ENCODE measurements at places on chromosomes 11 and 22. TPM values are rescaled to one million over a fixed set of nuclear protein-coding genes. Genes with fewer than 3 reads are reported as not detected.

The C11orf52 gene
- total RNA-seq = not detected

The L3MBTL2 gene
- 20.1 TPM for total RNA-seq

The SLC35E4 gene
- 7.5 TPM for total RNA-seq

The INS gene
- not detected for total RNA-seq

The ANKK1 gene
- total RNA-seq = not detected

The CCND1 gene
- 221 TPM for total RNA-seq

The KCNK4 gene
- 0.21 TPM for total RNA-seq

The PLXNB2 gene
- 62.3 TPM for total RNA-seq

The TSPAN18 gene
- 2.7 TPM for total RNA-seq

The CNTF gene
- 1.2 TPM for total RNA-seq

The NAV2 gene
- total RNA-seq = 27.5 TPM

The PNPLA5 gene
- total RNA-seq = not detected

The GRAMD4 gene
- 25.3 TPM for total RNA-seq

The PKNOX2 gene
- total RNA-seq = not detected

The KCTD14 gene
- 1.7 TPM for total RNA-seq

The FAT3 gene
- 0.27 TPM for total RNA-seq

The FGF4 gene
- not detected for total RNA-seq

The APOA5 gene
- total RNA-seq = not detected

The CD6 gene
- total RNA-seq = 0.15 TPM

The MYEOV gene
- total RNA-seq = 97.8 TPM

The DDTL gene
- 1.9 TPM for total RNA-seq

The PTGDR2 gene
- 0.09 TPM for total RNA-seq

The WT1 gene
- total RNA-seq = 5.5 TPM

The TRIM48 gene
- total RNA-seq = not detected

The HSPB2 gene
- not detected for total RNA-seq

The MMP11 gene
- 0.32 TPM for total RNA-seq

The EHD1 gene
- 121 TPM for total RNA-seq

The RHOD gene
- 58.5 TPM for total RNA-seq

The GSTP1 gene
- total RNA-seq = 1,131 TPM

The SMIM35 gene
- total RNA-seq = not detected

The RFPL3 gene
- not detected for total RNA-seq

The RIC3 gene
- total RNA-seq = 3.6 TPM

The LUZP2 gene
- not detected for total RNA-seq

The DENND6B gene
- 1.6 TPM for total RNA-seq

The NOX4 gene
- total RNA-seq = not detected

The CNTN5 gene
- not detected for total RNA-seq

The GDPD4 gene
- not detected for total RNA-seq

The C1QTNF4 gene
- total RNA-seq = not detected

The SYT8 gene
- 0.41 TPM for total RNA-seq

The NXPE1 gene
- total RNA-seq = not detected

The POU2AF3 gene
- 1.2 TPM for total RNA-seq

The TRPC6 gene
- 0.71 TPM for total RNA-seq

The AMPD3 gene
- 5.7 TPM for total RNA-seq

The MAJIN gene
- total RNA-seq = not detected

The PVALB gene
- total RNA-seq = not detected

The OMP gene
- total RNA-seq = not detected

The SART1 gene
- 43.2 TPM for total RNA-seq

The CD151 gene
- total RNA-seq = 596 TPM

Measured in A549 treated with ZK216348 at 1 μM for 4 hours (cell line).